ENCODE measurements at places on chromosomes 1 and 21.

- DNase-seq = no peak
Measured at GRCh38 chr1:228215663-228216116, 7.8 kb downstream of the OBSCN start.

DNA sequence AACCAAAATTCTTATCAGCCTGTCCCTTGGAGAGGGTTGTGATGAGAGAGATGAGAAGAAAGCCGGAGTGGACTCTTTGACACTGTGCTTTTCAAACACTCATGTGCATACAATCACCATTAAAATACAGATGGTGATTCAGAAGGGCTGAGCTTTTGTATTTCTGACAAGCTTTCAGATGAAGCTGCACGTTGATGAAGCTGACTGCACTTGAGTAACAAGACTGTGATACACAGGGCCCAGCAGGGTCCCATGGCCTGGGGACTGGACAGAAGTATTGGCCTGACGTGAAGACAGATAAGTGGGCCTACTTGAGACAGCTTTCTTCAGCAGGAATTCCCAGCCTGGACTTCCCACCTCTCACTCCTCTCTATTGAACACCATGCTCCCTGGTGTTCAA is 258.2 kb downstream of the CHRM3 start:
- no peak for DNase-seq

DNA sequence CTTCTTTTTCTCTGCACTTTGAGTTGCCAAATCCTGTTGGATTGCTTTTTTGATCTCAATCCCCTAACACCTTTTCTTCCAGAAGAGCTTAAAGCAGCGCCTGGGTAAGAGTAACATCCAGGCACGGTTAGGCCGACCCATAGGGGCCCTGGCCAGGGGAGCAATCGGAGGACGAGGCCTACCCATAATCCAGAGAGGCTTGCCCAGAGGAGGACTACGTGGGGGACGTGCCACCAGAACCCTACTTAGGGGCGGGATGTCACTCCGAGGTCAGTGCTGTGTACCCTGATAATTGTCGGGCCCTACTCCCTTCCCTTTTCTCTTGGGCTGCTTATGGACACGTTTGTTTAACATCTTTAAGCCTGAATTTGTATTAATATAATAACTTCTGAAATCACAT is 8.3 kb downstream of the CHTOP start:
- DNase-seq = no peak

- no peak for DNase-seq
Measured at GRCh38 chr1:18629659-18630510, 761 bp upstream of the PAX7 start.

DNA sequence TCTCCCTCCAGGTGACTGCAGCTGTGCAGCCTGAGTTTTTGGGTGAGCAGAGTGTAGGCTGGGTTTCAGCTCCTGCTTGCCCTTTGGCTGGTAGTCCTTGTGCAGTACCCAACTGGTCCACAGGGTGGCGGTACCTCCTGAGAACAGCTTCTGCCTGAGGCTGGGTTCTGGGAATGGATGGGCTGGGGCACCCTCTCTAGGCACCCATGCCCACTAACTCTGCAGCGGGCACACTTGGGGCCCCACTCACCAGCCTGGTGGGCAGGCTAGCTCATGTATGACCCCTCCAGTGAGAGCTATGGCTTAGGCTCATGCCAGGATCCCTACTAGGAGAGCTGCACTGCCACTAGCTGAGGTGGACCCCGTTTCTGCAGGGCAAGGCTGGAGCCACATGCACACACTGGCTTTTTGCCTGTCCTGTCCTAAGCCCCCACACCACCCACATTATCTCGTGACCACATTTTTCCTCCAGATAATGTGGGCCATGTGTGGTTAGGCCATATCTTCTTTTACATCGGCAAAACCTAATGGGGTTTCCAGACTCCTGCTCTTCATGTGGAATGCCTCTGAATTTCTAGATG is 15.5 kb upstream of the GSTM4 start:
- no peak for DNase-seq

DNA sequence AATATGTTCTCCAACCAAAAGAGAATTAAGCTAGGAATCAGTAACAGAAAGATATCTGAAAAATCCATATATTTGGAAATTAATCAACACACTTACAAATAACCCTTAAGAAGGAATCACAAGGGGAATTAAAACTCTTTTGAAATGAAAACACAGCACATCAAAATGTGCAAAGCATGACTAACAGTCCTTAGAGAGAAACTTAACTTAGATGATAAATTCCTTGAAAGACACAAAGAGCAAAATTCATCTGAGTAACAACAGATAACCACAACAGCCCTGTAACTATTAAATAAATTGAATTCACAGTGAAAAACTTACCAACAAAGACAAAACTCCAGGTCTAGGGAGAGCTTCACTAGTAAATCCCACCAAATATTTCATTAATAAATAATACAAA is 283.8 kb downstream of the SDCCAG8 start:
- DNase-seq = no peak

- peak; percentile 33 for DNase-seq
Measured at GRCh38 chr1:63590166-63590560, 3.0 kb upstream of the PGM1 start.

- DNase-seq = no peak
Measured at GRCh38 chr1:208569181-208569580, 325.0 kb upstream of the PLXNA2 start.

GRCh38 chr1:6329396-6329795 is 64.2 kb downstream of the ACOT7 start:
- DNase-seq = no peak

DNA sequence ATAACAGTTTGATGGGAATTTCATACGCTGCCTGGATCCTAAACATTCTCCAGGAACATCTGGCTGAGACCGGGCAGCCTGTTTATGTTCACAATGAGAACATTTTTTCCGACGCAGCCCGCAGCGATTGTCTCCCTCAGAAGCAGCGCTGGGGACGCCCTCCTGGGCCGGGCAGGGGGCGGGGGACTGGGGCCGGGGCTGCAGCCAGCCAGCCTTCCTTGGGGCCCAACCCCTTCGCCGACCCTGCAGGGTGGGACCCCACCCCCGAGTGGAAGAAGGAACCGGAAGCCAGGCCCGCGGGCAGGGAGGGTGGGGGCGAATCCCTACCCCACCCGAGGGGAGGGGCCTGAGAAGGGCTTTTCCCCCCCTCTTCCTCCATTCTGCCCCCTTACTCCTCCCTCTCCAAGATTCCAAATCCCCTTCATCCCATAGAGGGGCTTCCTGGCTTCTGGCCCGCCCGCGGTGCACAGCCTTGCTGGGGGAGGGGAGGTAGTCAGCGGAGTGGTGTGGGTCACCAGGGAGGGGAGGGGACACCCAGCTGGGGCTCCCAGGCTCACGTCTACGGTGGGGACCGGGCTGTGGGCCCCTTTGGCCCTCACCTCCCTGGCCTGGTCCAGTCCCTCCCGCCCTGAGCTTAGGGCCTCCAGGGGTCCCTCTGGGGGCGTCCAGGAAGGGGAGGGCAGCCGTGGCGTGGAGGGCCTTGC is 60.6 kb downstream of the WNT9A start:
- peak; percentile 69 for DNase-seq

- DNase-seq = no peak
Measured at GRCh38 chr1:223215026-223215425, 72.0 kb upstream of the TLR5 start.

DNA sequence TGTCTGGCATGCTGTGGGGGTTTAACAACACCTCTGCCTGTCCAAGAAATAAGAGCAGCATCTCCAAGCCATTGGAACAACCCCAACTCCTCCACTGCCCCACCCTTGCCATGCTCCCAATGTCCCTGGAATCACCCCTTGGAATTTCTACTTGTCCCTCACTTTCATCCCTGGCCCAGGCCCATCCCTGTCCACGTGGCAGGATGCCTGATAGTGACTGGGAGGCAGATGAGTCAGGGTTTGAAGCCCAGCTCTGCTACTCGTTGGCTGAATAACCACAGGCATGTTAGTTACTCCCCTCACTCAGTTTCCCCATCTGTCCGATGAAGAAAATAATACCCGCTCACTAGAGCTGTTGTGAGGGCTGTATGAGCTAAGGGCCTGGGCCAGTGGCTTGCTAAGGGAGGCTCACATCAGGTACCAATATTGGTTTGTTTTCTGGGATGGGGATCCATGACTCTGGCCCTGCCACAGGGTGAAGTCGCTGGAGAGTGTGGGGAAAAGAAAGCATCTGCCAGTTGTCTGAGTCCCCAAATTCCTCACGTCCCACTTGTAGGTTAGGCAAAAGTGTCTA is 99.4 kb upstream of the TLR5 start:
- DNase-seq = no peak

DNA sequence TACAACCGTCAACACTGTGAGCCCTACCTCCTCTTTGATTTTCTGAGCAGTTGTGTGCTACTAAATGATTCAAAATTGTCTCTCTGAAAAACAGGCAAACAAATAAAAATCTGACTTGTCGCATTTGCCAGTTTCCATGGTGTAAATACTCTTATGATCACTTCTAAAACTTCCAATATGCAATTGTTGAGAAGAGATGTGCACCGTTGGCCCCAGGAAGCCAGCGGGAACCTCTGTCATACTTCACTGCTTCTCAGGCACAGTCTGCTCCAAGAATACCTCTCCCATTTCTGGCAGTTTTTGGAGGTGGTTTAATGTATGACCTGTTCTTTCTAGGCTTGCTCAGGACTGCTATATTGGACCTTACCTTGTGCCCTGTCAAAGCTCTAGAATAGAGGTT is 196.0 kb upstream of the NCAM2 start:
- no peak for DNase-seq

DNA sequence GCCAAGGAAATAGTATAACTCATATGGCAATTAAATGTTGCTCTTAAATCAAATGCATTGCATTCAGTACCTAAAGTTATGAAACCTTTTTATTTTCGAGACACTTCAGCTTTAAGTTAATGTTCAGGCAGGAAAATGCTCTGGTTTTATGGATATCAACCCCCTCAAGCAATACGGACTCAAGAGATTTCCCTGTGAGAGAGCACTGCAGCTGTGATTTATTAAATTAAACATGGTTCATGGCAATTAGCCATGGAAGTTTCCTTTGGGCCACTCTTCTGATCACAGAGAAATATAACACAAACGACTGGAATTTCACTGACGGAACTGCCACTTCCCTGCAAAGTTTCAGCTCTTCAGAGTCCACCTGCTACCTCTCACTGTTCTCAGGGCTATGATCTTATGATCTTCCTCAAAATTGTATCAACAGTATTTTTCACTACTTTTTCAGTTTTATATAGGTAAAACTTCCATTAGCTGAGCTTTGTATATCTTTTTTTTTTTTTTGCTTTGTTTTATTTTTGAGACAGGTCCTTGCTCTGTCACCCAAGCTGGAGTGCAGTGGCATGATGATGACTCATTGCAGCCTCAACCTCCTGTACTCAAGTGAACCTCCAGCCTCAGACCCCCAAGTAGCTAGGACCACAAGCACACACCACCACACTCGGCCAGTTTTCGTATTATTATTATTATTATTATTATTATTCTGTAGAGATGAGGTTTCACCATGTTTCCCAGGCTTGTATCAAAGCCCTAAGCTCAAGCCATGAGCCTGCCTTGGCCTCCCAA is 923.1 kb upstream of the TMPRSS15 start:
- no peak for DNase-seq

DNA sequence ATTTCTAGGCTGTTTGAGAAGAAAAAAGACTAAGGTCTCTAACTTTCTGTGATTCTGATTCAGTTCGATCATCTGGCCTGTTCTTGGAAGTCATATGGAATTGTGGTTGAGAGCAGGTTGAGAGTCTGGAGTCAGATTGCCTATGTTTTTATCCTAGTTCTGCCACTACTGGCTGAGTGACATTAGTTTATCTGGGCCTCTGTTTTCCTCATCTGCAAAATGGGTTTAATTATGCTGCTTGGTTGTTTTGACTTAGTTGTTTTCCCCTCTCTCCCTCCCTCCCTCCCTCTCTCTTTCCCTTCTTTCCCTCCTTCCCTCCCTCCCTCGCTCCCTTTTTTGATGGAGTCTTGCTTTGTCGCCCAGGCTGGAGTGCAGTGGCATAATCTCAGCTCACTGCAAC is 6.2 kb downstream of the MACF1 start:
- DNase-seq = no peak

Measured in large intestine (tissue), 12 donors.